Activated T-cell treated with anti-CD3 and anti-CD28 coated beads for 48 hours (primary cell): ENCODE measurements at places on chromosomes 6 and 20.

GRCh38 chr20:58905236-58905635, 52.7 kb downstream of the GNAS start:
- DNase-seq, result no peak

- DNase-seq, result no peak
Measured at GRCh38 chr6:139290787-139291311, 949 bp downstream of the TXLNB start.

DNA sequence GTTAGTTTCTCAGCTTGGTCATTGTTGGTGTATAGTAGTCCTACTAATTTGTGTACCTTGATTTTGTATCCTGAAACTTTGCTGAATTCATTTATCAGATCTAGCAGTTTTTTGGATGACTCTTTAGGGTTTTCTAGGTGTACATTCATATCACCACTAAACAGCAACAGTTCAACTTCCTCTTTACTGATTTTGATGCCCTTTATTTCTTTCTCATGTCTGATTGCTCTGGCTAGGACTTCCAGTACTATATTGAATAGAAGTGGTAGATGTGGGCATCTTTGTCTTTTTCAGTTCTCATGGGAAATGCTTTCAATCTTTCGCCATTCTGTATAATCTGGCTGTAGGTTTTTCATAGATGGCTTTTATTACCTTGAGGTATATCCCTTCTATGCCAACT, 61.3 kb upstream of the HEY2 start:
- DNase-seq, result no peak

GRCh38 chr6:135129136-135129856, 51.8 kb upstream of the MYB start:
- DNase-seq, result no peak

DNA sequence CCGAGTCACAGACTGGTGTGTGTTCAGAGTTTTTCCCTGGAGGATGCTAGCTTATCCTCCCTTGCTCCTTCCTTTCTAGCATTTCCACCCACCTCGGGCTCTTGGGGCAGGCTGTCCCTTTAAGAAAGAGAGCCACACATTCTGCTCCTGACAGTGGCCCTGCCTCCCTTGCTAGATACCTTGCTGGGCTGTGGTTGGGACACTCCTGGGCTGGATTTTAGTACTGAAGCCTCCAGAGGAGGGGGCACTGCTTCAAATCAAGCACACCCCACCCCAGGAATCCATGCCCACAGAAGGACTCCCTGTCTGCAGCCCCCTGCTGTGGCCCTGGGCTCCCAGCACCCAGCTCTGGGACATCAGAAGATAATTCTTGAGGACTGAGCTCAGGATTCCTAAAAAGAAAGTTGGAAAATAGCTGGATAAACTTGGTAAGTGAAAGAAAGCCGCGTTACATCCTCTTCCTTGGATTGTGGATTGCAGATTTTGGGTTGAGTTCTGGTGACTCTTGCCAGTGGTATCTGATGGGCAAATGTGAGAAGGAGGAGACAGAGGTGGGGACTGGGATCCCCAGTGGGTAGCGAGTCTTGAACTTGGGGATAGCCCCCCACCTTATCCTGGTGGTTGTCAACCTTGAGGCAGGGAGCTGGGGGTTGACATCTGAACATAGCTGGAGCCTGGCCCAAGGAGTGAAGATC, 29.0 kb downstream of the DAAM2 start:
- no peak for DNase-seq

GRCh38 chr20:14384416-14385175, 47.2 kb upstream of the FLRT3 start:
- no peak for DNase-seq

DNA sequence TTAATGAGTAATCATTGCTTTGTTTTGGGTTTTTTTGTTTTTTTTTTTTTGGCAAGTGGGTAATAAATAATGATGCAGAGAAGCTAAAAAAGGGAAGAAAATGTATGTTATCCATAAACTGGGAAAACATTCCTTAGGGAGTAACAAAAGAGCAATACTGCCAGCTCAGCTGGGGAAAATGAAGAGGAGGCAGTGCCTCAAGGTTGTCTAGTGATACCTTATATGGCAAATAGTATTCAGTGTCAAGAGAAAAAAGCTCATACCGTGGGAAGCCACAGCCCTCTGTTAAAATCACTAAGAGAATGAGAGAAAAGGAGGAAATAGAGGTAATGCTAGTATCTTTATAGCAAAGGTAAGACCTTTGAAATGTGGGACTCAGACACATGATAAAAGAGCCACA, 47.1 kb upstream of the SMLR1 start:
- no peak for DNase-seq

DNA sequence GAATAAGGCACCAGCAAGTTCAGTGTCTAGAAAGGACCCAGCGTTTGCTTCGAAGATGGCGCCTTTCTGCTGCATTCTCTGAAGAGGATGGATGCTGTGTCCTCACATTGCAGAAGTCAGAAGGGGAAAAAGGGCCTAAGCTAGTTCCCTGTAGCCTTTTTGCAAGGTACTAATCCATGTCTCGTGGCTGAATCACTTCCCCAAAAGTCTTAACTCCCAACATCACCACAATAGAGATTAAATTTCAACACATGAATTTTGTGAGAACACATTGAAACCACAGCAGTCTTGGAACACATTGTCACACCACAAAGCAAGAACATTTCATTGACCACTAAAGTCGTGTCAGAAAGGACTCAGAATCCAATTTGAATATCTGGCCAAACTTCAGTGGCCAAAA, 42.1 kb downstream of the KLHL31 start:
- no peak for DNase-seq

DNA sequence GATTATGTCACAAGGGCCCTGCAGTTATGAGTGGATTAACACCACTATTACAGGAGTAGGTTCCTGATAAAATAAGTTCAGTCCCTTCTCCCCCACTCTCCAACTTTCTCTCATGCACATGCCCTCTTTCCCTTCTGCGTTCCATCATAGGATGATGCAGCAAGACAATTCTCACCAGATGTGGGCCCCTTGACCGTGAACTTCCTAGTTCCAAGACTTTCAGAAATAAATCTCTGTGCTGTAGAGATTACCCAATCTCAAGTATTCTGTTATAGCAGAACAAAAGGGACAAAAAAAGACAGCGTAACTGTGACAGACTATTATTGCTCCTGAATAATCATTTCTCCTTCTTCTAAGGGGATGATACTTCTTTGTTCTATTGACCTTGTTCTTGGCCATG, 33.8 kb upstream of the TMEM244 start:
- DNase-seq, result no peak

DNA sequence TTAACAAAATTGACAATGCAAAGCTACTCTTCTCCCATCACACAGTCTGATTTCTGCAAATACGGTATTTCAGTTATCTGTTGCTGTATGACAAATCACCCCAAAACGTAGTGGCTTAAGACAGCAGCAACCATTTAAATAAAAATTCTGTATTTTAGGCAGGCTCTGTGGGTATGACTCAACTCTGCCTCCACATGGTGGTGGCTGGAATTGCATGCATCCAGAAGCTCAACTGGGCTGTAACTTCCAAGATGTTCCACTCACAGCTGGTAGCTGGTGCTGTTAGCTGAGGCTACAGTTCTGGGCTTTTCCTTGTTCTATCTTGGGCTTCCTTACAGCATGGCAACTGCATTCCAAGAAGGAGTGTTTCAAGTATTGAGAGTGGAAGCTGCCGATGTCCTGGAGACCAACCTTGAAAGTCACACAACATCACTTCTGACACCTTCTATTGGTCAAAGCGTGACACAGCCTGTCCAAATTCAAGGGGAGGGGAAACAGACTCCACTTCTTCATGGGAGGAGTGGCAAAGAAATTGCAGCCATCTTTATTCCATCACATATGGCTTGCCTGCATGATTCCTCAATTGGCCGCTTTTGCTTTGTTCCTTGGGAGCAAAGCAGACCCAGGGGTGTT, 39.7 kb upstream of the TULP1 start:
- peak; percentile 56 for DNase-seq

- DNase-seq, result no peak
Measured at GRCh38 chr6:95017922-95018321, 559.4 kb upstream of the MANEA start.

DNA sequence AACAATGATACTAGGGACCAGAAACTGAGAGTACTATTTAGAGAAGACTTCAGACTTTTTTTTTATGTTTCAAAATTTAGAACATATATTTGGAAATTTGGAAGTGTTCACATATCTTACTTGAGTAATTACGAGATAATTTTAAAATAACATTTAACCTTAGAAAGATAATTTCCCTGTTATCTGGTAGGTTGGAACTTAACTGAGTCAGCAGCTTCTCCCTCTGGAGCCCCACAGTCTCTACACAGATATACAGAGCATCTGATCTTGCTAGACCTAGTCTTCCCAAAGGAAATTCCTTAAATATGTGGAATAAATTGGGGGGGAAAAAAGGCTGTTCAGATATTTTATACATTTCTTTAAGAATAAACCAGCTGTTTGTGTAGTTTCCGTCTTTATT, 48.6 kb downstream of the TSPYL4 start:
- no peak for DNase-seq

- DNase-seq, result no peak
Measured at GRCh38 chr20:13174402-13174801, 46.7 kb upstream of the ISM1 start.

DNA sequence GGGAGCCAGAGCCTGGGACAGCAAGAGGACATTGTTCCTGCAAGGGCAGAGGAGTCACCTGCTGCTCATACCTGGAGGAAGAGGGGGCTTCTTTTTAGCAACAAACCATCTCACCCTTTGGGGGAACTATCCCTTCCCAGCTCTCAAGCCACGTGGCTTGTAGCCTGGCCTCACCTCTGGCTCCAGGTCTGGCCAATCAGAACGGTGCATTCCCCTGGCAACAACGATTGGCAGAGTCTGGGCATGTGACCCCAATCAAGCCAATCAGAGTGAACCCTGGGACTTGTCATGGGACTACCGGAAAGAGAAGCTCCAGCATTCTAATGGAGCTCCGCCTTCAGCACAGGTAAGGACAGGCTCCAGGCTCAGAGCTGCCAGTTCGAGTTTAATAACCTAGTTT, 33.6 kb downstream of the KCNB1 start:
- DNase-seq, result no peak

GRCh38 chr6:75488033-75488432, 5.6 kb downstream of the FILIP1 start:
- no peak for DNase-seq

DNA sequence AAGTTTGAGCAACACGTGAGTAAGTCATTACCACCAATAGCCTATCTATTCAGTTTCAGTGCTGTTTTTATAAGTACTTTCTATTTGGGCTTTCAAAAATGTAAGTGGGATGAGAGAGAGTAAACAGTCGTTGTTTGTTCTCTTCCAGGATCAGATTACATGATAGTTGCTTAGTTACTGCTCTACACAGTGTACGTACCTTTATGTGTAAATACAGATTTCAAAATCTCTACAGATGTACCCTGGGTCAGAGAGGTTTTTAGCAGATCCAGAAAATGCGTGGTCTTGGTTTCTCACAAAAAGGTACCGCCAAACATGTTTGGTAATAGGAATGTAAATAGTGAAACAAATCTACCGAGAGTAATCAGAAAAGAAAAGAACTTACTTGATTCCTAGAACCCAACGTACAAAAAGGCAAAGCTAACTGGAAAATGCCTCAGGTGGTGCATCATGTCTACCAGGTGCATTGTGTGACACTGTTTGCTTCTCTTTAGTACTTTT, 421.1 kb downstream of the BCKDHB start:
- no peak for DNase-seq

DNA sequence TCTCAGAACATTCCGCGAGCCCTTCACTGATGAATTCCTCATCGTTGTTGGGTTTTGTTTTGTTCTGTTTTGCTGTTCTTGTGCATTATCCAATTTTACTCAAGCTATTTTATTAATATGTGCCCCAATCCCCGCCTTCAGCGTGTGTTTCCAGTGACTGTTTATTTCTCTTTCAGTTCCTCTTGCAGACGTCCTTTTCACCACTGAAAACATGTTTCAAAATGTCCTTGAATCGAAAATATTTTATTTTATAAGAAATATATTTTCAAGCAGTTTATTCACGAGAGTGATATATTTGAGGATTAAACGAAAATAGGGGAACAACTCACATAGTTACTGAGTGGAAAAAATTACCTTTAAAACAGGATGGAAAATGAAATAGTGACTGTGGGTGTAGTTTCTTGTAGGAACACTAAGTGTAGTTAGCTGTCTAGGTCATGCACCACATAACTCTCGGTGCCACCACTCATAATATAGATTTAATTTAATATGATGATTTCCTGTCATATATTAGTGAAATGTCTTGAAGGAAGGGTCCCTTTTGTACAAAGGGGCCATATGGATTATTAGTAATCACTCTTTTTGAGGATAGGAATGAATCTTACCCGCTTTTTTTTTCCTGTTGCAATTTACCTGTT, 45.3 kb upstream of the HDDC2 start:
- DNase-seq, result no peak

DNA sequence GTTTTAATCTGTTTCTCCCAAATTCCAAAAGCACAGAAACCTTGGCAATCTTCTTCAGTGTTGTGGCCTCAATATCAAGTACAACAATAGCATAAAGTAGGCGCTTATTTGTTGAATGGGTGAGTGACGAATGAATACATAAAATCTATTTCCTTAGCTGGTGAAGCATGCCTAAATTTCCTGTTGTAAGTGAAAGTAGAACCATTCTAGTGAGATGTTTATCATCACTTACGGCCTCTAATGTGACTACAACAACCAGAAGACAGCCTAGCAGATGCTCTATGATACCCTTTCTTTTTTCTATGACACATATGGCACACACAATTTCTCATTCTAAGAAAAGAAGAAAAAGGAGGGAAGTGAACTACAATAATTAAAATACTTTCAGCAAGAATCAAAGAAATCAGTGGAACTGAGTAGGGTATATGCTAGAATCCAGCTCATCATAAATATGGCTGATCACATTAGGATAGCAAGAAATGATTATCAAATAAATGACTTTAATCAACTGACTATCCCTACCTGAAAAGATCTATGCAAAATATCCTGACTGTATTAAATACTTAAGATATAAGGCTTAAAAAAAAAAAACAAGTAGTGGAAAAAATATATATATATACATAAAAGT, 67.4 kb downstream of the BTBD9 start:
- no peak for DNase-seq

- no peak for DNase-seq
Measured at GRCh38 chr6:46191961-46192360, 21.2 kb upstream of the ENPP5 start.

- DNase-seq, result peak; percentile 30
Measured at GRCh38 chr6:149961728-149962425, 1.9 kb upstream of the ULBP1 start.

DNA sequence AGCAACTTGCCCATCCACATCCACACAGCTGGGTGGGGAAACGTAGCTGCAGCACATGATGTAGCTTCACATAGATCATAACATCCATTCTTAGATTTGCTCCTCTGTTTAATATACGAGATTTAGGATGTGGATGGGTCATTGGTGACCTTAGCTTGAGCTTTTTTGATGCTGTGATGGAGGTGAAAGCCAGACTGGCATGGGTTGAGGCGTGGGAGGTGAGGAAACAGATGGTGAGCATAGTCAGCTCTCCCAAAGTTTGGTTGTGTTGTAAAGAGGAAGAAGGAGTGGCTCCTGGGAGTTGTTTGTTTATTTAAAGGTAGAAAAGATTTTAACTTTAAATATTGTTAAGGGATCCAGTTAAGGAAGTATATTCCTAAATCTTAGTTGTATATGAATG, 5.3 kb downstream of the ARFGEF2 start:
- DNase-seq, result no peak
